ENCODE measurements at places on chromosomes 3 and 15.

- DNase-seq = no peak
Measured at GRCh38 chr3:99287876-99288275, 350.5 kb upstream of the COL8A1 start.

GRCh38 chr15:77440378-77440999 is 19.8 kb downstream of the HMG20A start:
- no peak for DNase-seq

- no peak for DNase-seq
Measured at GRCh38 chr3:99167071-99167470, 265.6 kb upstream of the DCBLD2 start.

- no peak for DNase-seq
Measured at GRCh38 chr15:92502930-92503857, 109.5 kb downstream of the ST8SIA2 start.

- no peak for DNase-seq
Measured at GRCh38 chr15:66430627-66431255, 44.0 kb downstream of the MAP2K1 start.

DNA sequence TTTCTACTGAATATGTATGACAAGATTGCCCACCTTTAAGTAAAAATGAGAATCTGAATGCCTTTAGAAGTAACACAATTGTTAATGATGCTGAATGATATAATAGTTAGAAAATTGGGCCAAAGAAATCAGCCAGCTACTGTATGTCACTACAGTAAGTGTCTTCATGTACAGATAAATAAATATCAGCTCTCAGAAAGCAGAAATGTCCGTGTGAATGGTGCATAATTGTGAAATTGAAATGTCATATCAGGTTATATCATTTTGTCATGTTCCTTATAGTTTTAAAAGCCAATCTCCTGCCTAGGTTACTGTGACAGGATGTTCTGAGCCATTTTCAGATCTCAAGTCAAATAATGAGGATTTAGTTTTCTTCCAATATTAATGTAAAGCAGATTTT is 90.6 kb upstream of the SNTN start:
- no peak for DNase-seq

- no peak for DNase-seq
Measured at GRCh38 chr3:152299249-152299976, 30.7 kb downstream of the MBNL1 start.

- DNase-seq = no peak
Measured at GRCh38 chr3:14841836-14842235, 23.1 kb downstream of the FGD5 start.
